ENCODE measurements at places on chromosomes 6 and 20. TPM values are rescaled to one million over a fixed set of nuclear protein-coding genes. Genes with fewer than 3 reads are reported as not detected.

ANKRD66 gene
- total RNA-seq, result not detected

- H3K27me3 ChIP-seq, result no peaks in the 10 kb centered on the region
- DNase-seq, result no peak
- no peak overlapping the region for H3K27ac ChIP-seq
- H3K36me3 ChIP-seq, result no peaks in the 10 kb centered on the region
- no peaks in the 10 kb centered on the region for H3K4me1 ChIP-seq
- no peak overlapping the region for H3K4me3 ChIP-seq
Observed at GRCh38 chr20:21063276-21063675, 42.9 kb downstream of the LINC00237 start.

DNA sequence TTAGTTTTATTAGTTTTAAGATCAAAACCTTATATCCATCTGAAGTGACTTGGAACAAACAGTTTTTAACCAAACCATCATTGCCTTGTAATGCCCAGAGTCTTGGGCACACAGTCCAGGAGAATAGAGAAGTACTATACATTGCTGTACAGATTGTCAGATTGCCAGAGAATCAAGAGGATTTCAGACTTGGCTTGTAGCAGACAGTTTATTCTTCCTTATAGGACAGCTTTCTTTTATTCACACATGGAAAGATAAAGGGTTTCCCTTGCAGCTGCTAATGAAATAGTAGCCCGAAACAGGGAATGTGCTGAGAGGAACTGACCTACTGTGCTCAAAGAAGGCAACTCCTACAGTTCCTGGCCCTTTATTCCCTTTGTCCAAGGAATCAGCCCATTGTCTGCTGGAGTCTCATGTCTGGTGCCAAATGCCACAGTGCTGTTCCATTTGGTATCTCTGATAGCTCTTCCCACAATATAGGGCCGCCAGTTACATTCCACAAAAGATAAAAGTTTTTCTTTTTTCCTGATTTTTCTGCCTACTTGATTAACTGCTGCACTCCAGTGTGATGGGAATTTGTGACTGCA lies 30.6 kb downstream of the DCBLD1 start:
- H3K4me3 ChIP-seq, result no peak overlapping the region
- no peaks in the 10 kb centered on the region for H3K36me3 ChIP-seq
- no peaks in the 10 kb centered on the region for H3K27me3 ChIP-seq
- DNase-seq, result no peak
- H3K4me1 ChIP-seq, result no peaks in the 10 kb centered on the region

DNA sequence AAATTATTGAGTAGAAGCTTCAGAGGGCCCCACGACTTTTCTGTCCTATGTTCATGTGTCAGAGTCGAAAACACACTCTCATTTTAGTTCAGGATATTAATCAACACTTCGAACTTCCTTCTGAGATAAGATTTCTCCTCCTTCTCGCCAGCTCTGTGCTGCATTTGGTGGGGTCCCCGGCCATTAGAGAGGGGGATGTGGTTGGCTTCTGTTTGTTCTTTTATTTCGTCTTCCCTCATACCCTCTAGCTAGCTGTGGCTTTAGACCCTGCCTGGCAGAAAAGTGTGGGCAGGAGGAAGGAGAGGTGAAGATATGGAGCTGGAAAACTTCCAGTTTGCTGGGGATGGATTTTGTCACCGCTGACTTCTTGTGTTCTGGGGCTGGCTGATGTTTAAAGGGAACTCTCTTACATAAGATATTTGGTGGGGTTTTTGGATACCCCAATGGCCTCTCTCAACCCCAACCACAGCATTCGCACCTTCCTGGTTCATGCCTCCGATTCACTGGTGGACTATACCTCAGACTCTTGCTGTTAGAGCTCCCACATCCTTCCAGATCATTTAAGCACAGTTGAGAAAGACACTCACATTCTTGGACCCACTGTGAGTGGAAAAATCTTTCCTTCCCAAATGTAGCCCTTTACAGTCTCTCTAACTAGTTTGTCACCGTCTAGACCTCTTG lies 30.7 kb upstream of the TMX4 start:
- DNase-seq, result no peak
- H3K27ac ChIP-seq, result no peak overlapping the region
- H3K27me3 ChIP-seq, result no peaks in the 10 kb centered on the region
- H3K4me1 ChIP-seq, result no peaks in the 10 kb centered on the region
- H3K4me3 ChIP-seq, result no peak overlapping the region

GRCh38 chr20:4809707-4810106 lies 88.0 kb downstream of the PRND start:
- no peaks in the 10 kb centered on the region for H3K36me3 ChIP-seq
- DNase-seq, result no peak
- H3K4me3 ChIP-seq, result no peak overlapping the region
- no peak overlapping the region for H3K27ac ChIP-seq
- H3K4me1 ChIP-seq, result peaks cover 14% of the 10 kb centered on the region

DNA sequence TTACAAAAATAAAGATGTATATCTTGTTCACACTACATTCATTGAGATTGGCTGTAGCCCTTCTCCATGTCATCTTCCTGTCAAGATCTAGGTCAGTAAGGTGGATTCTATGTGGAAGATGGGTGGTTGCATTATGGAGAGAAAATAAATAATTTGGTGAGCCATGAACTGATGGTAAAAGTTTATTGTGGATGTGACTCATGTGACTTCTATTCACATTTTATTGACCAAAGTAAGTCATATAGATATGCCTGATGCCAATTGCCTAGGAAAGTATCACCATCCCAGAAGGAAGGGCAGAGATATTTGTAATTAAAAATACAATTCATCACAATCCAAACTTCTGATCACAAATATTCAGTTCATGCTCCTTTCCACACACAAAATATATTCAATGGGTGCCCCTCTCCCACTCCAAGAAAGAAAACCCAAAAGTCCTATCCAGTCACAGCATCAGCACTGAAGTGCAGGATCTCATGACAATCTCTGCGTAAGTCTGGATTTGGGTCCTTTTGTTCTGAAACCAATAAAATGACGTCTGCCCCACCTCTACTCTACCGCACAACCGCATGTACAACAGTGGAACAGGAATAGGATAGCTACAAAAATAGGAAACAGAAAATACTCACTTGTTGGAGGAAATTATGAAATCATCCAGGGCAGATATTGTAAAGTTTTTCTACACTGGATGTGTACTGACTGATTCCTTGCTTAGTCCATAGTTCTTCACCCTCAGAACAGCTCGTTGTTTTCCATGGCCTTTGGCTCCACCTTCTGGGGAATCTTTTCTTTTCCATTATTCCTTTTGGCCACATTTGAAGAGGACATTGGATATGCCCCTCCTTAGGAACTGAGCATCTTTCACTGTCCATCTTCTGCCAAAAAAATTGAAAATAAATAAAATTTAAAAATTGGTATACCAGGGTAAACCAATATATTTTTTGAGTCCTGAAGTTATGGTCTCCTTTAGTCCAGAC lies 16.1 kb upstream of the SLC17A3 start:
- no peaks in the 10 kb centered on the region for H3K27me3 ChIP-seq
- H3K27ac ChIP-seq, result no peak overlapping the region
- peak; percentile 29 for DNase-seq
- no peak overlapping the region for H3K4me3 ChIP-seq

GRCh38 chr6:43980004-43980795 lies 147.1 kb downstream of the MRPL14 start:
- no peak overlapping the region for H3K27ac ChIP-seq
- H3K4me1 ChIP-seq, result no peaks in the 10 kb centered on the region
- no peaks in the 10 kb centered on the region for H3K36me3 ChIP-seq
- no peak overlapping the region for H3K4me3 ChIP-seq

DNA sequence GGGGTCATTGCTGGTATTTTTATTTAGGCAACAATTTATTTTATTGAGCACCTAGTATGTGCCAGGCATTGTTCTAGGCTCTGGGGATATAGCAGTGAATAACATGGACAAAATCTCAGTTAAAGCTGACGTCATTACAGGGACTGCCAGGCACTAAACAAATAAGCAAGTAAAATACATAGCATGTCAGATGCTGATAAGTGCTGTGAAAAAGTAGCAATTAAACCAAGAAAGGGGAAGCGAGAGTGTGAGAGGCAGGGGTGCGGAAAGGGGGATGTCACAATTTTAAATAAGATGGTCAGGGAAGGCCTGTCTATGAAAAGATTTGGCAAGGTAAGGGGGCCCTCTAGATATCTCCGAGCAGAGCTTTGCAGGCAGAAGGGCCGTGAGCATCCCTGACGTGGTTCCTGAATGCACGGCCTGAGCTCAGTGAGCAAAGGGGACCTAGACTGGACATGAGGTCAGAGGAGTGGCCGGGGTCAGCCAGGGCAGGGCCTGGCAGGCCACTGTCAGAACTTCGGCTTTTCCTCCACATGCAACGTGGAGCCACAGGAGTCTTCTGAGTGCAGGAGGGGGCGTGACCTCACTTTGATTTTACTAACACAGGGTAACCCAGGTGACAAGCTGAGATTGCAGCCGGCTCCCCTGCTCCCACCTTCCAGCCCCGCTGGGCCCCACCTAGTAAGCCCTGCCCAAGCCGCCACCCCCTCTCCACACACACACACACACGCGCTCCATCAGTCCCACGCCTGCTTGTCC lies 24.2 kb upstream of the SIRPA start:
- H3K36me3 ChIP-seq, result no peaks in the 10 kb centered on the region
- H3K4me3 ChIP-seq, result no peak overlapping the region
- H3K27ac ChIP-seq, result no peak overlapping the region
- DNase-seq, result no peak
- H3K27me3 ChIP-seq, result no peaks in the 10 kb centered on the region

DNA sequence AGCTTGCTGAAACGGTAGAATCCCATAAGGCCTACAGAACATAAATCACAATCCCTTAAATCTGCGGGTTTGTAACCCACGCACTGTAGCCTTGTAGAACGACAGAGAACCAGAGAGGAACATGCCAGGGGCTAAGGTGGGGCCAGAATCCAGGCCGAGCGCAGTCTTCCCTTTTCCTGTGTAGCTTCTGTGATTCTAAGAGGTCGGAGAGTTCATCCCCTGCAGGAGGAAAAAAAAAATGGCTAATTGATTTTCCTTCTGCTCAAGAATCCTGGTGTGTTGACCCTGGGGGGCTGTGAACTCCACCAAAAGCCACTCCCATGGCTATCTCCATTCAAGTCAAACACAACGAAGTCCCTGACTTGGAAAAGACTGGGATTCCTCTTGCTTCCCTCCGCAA lies 96.3 kb downstream of the SPTLC3 start:
- no peaks in the 10 kb centered on the region for H3K4me1 ChIP-seq
- no peaks in the 10 kb centered on the region for H3K36me3 ChIP-seq
- no peak overlapping the region for H3K4me3 ChIP-seq
- no peak overlapping the region for H3K27ac ChIP-seq

- H3K4me1 ChIP-seq, result no peaks in the 10 kb centered on the region
- H3K36me3 ChIP-seq, result no peaks in the 10 kb centered on the region
- H3K4me3 ChIP-seq, result no peak overlapping the region
- no peak overlapping the region for H3K27ac ChIP-seq
Observed at GRCh38 chr6:64288351-64288750, 652.7 kb downstream of the PHF3 start.

DNA sequence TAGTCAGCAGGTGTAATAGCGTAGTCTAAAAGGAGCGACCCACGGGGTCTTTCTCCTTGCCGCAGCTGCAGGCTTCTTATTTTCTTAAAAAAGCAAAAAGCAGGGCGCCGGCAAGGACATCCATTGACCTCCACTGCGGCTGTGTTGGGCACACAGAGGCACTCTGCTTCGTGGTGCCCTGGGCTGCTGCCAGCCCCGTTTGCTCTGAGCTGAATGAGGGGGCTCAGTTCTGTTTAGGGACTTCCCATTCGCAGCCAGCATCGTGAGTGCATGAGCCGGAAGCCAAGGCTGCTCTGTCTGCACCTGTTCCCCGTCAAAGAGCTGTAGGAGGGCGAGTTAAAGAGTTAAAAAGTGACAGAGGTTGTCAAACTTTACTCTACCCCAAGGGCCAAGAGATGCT lies 1.7 kb upstream of the SLC22A2 start:
- H3K4me1 ChIP-seq, result no peaks in the 10 kb centered on the region
- no peaks in the 10 kb centered on the region for H3K36me3 ChIP-seq
- no peak for DNase-seq
- no peaks in the 10 kb centered on the region for H3K27me3 ChIP-seq
- no peak overlapping the region for H3K4me3 ChIP-seq

DNA sequence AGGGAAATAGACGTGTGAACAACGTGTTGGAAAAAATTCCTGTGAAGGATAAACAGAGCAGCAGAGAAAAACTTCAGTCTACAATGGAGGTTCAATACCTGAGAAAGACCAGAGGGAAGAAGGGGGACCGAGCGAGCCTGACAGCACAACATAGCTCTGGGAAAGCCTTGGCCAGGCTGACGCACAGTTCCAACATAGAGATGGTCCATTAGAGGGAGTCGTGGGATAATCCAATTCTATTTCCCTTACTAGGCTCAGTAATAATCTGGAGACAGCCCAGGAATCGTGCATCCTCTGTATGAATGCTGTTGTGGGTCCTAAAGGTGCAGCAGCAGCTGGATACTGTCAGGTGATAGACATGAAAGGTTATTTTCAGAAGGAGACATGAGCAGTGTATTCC lies 370.8 kb upstream of the BTBD3 start:
- no peaks in the 10 kb centered on the region for H3K4me1 ChIP-seq
- no peaks in the 10 kb centered on the region for H3K27me3 ChIP-seq
- H3K36me3 ChIP-seq, result no peaks in the 10 kb centered on the region
- DNase-seq, result no peak

DNA sequence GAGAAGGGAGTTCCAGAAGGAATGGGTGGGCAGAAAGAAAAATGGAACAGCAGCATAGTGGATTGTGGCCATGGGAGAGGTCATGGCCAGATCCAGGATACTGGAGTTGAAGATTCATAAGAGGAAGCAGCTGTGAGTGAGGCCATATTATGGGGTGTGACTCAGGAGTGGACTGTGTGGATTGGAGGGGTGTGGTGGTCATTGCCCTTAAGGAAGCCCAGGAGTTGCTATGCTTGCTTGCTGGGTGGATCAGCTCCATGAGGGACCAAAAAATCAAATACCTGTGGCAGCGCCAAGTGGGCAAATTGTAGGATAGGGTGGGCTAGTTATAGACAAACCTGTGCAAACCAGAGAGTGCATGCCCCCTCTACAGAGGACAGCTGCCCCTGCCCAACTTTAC lies 18.3 kb downstream of the LRRC1 start:
- no peak for DNase-seq
- peaks cover 4% of the 10 kb centered on the region for H3K4me1 ChIP-seq

GRCh38 chr6:81743649-81744048 lies 8.8 kb downstream of the TENT5A start:
- H3K36me3 ChIP-seq, result no peaks in the 10 kb centered on the region
- H3K4me3 ChIP-seq, result no peak overlapping the region
- peaks cover 3% of the 10 kb centered on the region for H3K4me1 ChIP-seq
- no peak overlapping the region for H3K27ac ChIP-seq
- H3K27me3 ChIP-seq, result no peaks in the 10 kb centered on the region
- no peak for DNase-seq

GRCh38 chr6:166747644-166748595 lies 120.9 kb upstream of the RPS6KA2 start:
- no peaks in the 10 kb centered on the region for H3K27me3 ChIP-seq
- DNase-seq, result no peak
- no peak overlapping the region for H3K27ac ChIP-seq
- no peaks in the 10 kb centered on the region for H3K4me1 ChIP-seq
- H3K4me3 ChIP-seq, result no peak overlapping the region
- H3K36me3 ChIP-seq, result no peaks in the 10 kb centered on the region

Data from ovary (tissue), 10 donors.